AG08396 (cell line): ENCODE measurements at places on chromosomes 7 and 10.
A peak's percentile ranks its signal among the peaks of the same experiment; 100 is the strongest.

- no peak for DNase-seq
These were observed 1.2 kb downstream of the FOXK1 start for GRCh38 chr7:4683043-4683883.

DNA sequence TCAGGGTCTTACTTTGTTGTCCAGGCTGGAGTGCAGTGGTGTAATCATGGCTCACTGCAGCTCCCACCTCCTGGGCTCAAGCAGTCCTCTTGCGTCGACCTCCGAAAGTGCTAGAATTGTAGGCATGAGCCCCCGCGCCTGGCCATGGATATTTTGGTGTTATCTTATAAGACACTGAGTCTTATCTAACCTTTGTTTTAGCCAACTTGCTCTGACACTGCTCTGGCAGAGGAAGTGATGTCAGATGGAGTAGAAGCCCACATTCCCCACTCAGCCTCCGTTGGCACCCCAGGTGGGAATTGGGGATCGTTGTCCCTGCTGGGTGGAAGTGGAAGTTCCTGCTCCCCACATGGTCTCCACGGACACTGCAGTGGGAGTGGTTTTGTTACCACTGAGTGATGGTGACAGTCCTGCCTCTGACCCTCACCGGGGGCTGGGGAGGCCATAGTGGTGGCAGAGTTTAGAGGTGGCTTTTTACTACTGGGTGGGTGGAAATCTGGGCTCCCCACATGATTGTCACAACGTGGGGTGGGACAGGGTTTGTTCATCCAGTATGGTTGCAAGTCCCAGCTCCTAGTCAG, 98.9 kb downstream of the ANKRD61 start:
- DNase-seq, result no peak

GRCh38 chr10:106566873-106567272, 597.6 kb downstream of the SORCS1 start:
- DNase-seq, result no peak

GRCh38 chr7:47763063-47763974, 181.4 kb upstream of the TNS3 start:
- peak; percentile 76 for DNase-seq

DNA sequence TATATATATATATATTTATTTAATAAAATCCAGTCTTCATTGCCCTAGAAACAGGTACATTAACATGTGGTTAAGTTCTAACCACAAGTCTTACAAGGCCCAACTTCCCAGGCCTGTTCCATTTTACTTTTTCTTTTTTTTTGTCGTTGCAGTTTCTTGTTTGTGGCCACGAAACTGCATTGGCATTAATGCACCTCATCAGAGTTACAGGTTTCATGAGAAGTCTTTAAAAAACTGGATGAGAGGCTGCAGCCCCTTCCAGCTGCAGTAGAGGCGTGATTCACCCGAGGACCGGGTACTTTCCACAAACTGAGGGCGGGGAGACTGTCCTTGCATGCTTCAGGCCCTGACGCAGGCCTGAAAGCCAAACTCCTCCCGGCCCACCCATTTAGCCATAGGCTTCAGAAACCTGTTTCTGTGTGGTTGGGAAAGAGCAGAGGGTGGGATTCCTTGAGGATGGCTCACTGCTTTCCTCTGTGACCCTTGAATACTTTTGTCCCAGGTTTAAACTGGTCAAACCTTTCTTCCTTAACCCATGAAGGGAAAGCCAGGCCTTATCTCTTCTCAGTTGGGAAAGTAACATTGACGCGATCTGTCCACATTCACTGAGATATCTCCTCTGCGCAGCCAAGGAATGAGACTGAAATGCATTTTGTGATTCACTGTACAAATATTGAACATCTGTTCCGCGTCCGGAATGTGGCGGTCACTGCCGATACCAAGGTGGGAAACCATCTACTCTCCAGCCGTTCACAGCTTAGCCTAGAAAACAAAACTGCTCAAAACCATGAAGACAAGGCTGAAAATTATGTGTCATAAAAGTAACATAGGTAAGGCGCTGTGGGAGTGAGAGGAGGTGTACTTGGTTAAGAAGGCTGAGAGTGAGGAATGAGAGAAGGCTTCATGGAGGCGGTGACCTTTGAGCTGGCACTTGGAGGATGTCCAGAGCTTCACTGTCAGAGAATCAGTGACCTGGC, 311.7 kb downstream of the GATA3 start:
- no peak for DNase-seq

GRCh38 chr10:103758294-103758681, 97.1 kb downstream of the SH3PXD2A start:
- DNase-seq, result no peak
